ENCODE measurements at places on chromosomes 3 and 15.

DNA sequence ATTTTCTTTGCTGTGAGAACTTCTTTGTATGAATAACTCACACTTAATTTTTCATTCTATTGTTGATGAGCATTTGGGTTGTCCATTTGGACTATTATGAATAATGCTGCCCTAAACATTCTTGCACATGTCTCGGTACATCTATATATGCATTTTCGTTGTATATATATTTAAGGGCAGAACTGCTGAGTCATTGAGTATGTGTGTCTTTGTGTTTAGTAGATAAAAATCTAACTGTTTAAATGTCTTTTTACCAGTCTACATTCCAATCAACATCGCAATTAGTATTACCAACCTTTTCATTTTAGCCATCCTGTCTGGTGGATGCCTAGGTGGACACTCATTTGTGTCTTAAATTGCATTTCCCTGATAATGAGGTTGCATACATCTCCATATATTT is 144.4 kb downstream of the UACA start:
- no peak for DNase-seq

GRCh38 chr3:9704347-9705322 is 1.0 kb downstream of the CPNE9 start:
- DNase-seq = no peak

- DNase-seq = no peak
Measured at GRCh38 chr15:70870051-70870450, 16.1 kb upstream of the LARP6 start.

DNA sequence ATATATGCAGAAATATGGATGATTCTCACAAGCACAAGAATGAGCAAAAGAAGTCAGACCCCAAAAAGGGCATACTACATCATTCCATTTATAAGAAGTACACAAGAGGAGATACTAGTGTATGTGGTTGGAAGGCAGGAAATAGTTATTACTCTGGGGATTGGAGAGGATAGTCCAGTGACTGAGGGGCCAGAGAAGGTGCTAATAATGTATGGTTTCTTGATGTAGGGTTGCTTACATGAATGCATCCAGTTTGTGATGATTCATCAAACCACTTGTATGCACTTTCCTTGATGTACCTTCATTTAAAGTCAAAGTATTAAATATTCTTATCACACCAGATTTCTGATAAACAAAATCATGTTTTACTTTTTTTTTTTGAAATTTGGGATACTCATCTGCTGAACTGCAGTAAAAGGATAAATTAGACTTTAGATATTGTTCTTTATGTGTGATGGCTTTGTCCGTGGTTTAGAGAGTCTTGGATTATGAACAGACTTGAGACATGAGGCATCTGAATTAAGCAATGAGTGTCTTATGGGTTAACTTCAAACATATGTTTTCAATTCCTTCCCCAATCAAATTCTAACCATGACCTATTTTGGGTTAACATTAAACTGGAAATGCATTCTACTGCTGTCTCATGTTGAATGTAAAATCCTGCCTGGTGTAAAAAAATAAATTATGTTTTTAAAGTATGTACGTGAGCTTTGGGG is 171.2 kb downstream of the SEMA6D start:
- no peak for DNase-seq

DNA sequence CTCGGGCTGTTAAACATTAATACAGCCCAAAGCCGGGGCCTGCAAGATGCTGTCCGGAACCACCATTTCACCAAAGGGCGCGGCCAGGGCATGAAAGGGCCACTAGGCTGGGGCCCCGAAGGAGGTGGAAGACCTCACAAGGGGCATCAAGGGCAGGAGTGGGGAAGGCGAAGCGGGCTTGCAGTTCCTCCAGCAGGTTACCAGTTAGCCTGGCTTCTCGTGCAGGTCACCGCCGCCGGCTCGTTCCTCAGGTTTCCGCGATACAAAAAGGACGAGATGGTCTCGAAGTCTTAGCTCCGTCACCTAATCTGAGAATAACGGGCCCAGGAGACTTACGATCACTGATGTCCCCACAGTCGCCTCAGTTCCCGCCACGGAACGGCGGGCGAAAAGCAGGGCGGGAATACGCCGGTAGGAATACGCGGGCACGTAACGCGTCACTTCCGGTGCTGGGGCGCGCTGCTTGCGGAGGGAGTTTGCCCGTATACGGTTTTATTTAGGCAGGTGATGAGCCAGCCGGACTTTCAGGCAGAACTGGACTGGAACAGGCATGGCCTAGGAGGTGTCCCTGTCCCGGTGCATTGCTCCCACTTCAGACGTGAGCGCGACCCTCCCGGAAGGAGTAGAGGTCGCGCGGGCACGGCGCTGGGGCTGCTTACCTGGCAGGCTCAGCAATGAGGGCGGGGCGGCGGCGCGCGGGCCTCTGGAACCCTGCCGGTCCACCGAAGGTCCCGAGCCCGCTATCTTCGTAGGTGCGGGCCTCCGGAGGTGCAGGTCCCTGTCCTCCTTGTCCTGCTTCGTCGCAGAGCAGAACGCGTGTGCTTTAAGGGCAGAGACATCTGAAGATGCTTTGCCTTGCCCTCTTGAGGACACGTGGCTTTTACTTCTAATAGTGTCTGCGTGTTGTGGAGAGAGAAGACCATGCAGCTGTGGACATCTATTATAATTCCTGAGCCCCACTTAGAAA is at the start of gene RFC4:
Gene RFC4 (minus strand): TSS at position 394 of the 967 bp plus-strand sequence. CDS start 1,769 bp downstream, outside the sequence.
- DNase-seq = peak; percentile 80

DNA sequence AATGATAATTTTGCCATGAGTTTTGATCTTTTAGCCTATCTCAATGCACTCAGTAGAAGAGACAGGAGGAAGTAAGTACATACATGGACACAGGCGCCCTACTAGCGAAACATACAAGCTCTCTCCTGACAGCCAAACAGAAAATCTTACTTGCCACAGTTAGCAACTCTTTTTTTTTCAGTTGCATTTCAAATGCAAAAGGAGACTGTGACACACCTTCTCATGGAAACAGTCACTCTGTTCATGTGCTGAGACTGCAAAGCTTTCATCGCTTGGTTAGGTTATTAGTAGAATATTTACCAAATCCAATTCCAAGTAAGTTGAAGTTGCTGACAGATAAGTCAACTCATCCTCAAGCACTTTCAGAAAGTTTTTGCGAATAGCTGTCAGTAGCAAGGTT is 223.3 kb downstream of the FOXP1 start:
- DNase-seq = no peak
